IPS DF 19.7 (cell line): ENCODE measurements at places on chromosomes 11 and 22.
A peak's percentile ranks its signal among the peaks of the same experiment; 100 is the strongest.

DNA sequence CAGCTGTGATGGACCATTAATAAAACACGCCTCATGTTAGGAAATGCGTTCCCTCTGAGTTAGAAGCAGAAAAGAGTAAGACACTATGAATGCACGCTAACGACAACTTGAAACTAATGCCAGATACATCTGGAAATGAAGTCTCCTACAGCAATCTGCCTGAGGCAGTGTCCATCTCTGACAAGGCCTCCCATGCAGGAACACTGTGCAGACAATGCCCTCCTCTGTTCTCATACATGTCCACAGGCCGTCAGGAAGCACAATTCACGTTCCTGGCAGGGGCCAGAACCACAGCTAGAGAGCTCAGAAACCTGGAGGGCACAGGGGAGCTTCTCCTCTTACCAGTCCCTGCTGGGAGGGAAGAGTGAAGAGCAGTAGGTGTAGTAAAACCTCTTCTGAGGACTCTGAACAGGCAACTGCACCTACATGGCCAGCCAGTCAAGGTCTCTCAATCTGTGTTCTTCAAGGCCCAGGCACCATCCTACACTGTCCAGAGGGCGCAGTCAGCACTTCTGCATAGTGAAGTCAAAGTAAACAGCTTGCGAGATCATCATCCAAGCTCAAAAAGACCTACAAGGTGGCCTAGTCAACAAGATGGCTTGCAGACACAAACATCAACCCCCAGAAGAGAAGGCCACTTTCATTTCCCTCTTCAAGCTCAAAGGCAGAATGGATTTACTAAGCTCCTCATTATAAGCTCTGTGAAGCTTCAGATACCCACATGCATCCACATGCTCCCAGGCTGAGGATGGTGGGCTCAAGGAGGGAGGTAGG, 41.5 kb upstream of the CYP2D6 start:
- DNase-seq = no peak

DNA sequence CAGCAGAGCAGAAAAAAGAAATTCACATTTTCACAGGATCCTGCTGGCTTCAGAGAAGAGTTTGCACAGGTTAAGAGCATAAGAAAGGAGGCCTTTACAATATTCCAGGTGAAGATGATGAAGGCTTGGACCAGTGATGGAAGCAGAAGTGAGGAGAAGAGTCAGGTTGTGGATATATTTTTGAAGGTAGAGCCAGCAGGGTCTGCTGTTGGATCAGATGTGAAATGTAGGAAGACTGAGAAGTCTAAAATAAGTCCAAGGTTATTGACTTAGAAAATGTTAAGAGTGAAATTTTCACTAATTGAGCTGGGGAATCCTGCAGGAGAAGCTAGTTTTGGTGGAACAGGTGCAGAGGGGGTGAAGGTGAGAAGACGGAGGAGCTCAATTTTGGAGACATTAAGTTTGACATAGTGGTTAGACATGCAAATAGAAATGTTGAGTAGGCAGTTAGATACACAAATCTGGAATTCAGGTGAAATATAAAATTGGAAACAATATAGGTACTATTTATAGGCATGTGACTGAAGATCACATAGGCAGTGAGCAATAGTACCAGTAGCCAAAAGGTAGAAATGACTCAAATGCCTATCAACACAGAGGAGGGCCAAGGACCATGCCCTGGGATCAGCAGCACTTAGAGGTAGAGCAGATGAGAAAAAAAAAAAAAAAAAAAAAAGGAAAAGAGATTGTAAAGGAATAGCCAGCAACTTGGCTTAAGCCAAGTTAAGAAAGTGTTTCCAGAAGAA, 252.0 kb downstream of the AASDHPPT start:
- no peak for DNase-seq

DNA sequence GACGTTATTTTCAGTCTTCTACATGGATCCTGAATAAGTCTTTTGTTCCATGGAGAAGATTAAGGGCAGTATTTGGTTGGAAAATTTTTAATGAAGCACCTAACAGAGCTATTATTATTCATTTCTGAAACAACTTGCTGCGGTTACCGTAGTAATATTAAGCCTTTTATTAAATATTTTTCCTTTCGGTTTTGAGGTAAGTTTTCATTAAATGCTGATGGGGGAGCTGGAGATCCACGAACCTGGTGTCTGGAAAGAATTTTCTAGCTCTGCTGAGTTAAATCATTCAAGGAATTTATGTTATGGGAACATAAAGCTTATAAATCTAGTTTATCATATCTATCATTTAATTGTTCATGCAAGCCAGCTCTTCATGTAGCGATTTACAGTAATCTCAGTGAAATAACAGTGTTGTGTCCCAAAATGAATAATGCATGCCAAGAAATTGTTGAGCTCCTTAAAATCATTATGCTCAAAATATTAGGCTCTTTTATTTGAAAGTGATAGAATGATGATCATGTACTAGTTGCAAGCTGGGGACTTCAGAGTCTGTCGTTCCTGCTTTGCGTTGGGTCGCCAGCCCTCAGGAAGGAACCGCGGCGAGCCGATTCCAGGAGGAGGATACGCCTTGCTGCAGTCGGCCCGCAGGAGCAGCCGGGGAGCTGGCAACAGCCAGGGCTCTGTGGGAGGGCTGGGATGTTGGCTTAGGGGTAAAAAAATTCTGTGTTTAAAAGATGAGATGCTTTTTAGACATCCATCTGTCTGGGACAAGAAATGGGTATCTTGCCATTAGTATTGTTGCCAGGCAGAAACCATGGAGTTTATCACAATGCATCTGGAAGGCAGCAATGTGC, 83.1 kb downstream of the TBC1D22A start:
- no peak for DNase-seq

DNA sequence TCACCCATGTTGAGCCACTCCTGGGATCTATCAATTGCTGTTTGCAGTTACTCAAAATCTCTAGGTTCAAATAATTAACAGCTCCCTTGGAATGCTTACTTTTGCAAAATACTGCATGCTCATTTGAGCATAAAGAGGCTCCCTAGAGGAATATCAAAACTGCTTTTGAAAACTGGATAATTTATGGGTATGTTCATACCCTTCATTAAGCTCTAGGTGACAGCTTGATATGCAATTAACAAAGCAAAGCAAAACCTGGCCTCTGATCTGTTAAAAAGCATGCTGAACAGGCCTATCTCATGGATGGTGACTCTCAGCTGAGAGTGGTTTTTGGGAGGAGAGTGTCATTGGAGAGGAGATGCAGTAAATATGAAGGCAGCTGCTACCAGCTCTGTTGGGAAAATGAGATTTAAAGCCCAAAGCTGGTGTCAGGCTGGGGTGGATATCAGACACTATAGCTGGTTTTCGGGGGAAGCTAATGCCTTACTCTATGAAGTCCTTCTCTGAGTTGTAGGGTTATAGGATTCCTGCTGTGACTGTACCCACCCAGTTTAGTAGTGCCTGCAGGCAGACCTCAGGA, 110.9 kb downstream of the RASSF10 start:
- no peak for DNase-seq

- DNase-seq = peak; percentile 84
Observed at GRCh38 chr22:27372969-27373670, 428.4 kb downstream of the MN1 start.

DNA sequence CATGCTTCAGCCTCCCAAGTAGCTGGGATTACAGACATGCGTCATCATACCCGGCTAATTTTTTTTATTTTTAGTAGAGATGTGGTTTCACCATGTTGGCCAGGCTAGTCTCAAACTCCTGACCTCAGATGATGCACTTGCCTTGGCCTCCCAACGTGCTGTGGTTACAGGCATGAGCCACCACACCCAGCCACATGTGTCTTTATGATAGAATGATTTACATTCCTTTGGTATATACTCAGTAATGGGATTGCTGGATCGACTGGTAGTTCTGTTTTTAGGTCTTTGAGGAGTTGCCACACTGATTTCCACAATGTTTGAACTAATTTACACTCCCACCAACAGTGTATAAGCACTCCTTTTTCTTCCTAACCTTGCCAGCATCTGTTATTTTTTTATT, 276.2 kb downstream of the METTL15 start:
- no peak for DNase-seq

- DNase-seq = no peak
Observed at GRCh38 chr11:5611627-5612026, 13.2 kb upstream of the TRIM34 start.

GRCh38 chr11:66967670-66968425, 7.3 kb upstream of the C11orf86 start:
- DNase-seq = no peak

DNA sequence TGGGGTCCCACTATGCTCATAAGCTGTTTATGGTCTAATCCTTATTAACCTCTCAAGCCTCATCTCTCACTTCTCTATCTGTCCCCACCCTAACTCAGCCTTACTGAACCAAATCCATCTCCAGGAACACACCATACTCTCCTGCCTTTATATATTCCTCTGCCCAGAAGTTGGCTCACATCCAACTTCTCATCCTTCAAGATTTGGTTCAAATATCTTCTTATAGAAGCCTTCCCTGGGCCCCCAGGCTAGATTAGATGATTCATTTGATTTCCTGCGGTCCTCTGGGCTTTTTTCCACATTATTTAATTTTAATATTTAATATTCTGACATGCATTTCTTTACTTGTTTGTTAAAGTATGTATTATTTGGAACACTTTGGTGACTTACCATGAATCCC, 23.2 kb downstream of the MEI1 start:
- DNase-seq = no peak

DNA sequence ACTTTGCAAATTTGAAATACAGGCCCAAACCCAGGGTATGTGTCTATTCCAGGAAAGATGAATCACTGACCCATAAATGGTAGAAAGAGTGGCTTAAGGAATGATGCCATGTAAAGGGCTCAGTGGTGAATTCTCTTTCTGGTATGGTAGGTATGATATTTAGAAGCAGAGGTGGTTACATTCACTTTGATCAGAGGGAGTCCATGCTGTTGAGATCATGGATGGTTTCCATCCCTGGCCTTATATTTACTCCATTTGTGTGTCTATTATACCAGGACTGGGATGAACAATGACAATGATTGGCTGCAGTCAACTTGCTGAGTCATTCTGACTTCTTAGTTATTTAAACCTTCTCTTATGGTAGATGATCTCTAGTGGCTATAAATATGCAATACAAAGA, 419.8 kb upstream of the LRRC4C start:
- DNase-seq = no peak

GRCh38 chr22:31625661-31626426, 36.2 kb downstream of the PISD start:
- DNase-seq = no peak

DNA sequence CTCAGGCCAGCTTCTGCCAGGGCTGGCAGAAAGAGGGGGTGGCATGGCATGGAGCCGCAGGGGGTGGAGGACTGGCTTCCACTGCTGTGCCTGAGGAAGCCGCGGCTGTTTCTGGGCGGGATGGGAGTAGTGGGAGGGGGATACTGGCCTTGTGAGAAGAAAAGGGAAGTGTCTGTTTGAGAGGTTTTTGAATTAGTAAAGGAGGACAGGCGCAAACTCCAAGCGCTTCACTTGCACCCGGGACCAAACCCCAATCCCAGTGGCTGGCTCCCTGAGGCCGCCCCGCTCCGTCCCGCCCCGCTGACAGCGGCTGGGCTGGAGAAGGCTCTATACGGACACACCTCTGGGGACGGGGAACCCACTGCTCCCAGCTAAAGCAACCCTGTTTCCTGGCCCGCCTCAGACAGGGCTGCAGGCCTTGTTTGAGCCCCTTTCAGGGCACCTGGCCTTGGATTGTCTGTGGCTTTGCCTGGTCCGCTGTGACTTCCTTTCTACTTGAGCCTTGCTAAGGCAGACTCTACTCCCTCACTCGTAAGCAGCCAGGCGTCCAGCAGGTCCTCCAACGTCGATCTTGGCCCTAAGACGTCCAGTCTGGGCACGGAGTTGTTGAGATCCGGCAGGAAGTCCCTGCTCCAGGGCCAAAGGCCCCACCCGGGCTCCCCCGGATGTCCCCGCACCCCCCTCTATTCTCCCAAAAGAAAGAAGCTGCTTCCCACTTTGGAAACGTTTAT, 2.2 kb downstream of the APOA1 start:
- DNase-seq = no peak

GRCh38 chr11:112902361-112903011, 58.7 kb upstream of the NCAM1 start:
- no peak for DNase-seq

DNA sequence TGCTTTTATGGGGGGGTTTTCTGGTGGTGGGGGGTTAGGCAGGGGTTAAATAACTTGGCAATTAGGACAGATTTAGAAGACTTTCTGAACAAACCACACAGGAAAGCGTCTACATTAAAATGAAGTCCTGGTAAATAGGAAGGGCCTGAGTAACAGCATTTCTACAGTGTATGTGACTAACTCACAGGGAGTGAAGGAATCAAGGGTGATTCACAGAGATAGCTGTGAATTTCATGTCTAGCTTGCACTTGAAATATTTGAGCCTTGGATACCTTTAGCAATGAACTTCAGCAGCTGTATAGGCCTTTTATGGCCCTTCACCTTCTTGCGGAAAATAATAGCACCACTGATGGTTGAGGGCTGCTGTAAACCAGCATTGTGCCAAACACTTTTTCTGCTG, 26.1 kb upstream of the LDHA start:
- no peak for DNase-seq

- no peak for DNase-seq
Observed at GRCh38 chr22:45413013-45413367, 409 bp downstream of the SMC1B start.

- no peak for DNase-seq
Observed at GRCh38 chr11:67194096-67194495, 72.2 kb upstream of the GRK2 start.

DNA sequence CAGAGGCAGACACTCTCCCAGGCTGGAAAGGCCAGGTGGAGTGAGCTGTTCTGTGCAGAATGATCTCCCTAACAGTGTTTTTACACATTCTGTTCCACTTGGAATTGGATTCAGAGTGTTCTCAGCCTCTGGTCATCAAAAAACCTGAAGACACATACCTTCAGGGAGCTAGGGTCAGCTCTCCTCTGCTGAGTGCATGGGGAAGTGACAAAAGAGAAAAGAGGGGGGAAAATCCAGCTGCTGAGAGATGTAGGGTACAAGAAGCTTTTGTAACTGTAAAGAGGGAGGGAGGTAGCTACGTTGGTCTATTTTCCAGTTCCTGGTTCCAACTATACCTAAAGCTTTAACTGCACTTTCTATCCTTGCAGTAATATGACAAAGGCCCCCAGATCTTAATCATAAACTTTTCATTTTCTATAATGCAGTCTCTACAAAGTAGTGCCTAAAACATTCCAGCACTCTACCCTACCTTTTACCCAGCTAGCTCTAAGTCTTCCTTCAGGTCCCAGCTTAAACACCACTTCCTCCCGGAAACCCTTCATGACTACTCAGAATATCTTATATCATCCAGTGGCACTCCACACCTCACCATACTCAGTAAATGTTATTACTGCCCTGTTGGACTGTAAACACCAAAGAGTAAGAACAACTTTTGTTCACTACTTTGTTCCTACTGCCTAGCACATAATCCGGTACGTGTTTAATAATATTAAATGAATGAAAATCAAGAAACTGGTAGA, 9.2 kb downstream of the MAPK1 start:
- DNase-seq = no peak

- DNase-seq = no peak
Observed at GRCh38 chr11:109911488-109911887, 181.7 kb upstream of the ZC3H12C start.
